ENCODE measurements at places on chromosomes 1 and 21. TPM values are rescaled to one million over a fixed set of nuclear protein-coding genes. Genes with fewer than 3 reads are reported as not detected.

Gene ACTL8
- not detected for total RNA-seq

Gene CD1D
- 0.66 TPM for total RNA-seq

Gene PLA2G2A
- total RNA-seq: not detected

Gene PLEKHM2
- 94.6 TPM for total RNA-seq

Gene CLEC20A
- not detected for total RNA-seq

Gene NEK7
- total RNA-seq: 90.5 TPM

All from fibroblast of lung (primary cell).